Eye (tissue), 1 donor: ENCODE measurements at places on chromosomes 5 and 9.

GRCh38 chr5:91477408-91477807 lies 94.3 kb upstream of the ARRDC3 start:
- no peak for DNase-seq

DNA sequence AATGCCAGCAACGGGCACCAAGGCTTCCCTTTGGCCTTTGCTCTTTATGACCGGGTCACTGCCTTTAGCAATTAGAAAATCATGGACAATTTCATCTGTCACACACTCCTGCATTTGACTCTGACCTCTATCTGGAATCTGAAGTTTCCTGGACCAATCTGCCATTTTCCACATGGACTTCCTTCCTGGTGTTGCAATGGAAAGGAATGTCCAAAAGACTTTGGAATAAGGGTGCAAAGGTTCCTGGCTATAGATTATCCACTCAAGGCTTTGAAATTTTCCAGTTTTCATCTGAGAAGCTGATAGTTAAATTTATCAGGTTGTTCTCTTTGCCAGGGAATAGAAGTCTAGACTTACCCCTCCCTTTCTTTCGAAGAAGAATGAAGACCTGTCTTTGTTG lies 523.1 kb upstream of the ZNF462 start:
- no peak for DNase-seq

GRCh38 chr9:136806631-136807201 lies 1.0 kb upstream of the RABL6 start:
- DNase-seq, result no peak

DNA sequence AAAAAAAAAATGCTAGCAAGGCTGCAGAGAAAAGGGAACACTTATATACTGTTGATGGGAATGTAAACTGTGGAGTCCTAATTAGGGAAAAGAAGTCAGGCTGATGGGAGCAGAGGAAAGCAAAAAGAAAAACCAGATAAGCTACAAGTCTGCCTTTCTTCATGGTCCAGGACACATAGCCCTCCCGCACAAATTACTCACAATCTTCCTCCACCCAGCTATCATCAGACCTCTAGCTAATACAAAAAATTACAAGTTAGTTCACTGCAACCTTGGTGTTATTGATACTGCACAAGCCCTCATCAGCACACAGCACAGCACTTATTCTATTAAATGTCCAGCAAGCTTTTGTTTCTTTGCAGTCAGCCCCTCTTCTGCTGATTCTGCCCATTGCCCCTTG lies 186.0 kb upstream of the ADRA1B start:
- no peak for DNase-seq

DNA sequence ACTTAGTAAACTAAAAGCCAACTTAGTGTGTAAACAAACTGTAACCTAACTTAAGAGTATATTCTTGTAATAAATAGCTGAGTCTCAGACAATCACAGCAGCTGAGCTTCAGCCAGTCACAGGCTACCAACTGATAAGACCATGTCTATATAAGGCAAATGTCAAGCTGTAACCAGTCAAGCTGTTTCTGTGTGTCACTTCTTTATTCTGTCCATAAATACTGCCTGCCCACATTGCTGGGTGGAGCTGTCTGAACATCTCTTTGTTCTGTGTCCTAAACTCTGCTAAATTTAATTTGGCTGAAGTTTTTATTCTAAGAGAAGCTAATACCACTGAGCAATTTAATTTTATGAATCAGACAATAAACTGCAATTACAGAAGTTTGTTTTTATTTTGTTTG lies 412.1 kb upstream of the CDH10 start:
- no peak for DNase-seq

GRCh38 chr5:14864181-14864812 lies 7.3 kb downstream of the ANKH start:
- DNase-seq, result no peak
